Esophagus mucosa (tissue), 1 donor: ENCODE measurements at places on chromosomes 2 and 18. TPM values are rescaled to one million over a fixed set of nuclear protein-coding genes. Genes with fewer than 3 reads are reported as not detected.

DNA sequence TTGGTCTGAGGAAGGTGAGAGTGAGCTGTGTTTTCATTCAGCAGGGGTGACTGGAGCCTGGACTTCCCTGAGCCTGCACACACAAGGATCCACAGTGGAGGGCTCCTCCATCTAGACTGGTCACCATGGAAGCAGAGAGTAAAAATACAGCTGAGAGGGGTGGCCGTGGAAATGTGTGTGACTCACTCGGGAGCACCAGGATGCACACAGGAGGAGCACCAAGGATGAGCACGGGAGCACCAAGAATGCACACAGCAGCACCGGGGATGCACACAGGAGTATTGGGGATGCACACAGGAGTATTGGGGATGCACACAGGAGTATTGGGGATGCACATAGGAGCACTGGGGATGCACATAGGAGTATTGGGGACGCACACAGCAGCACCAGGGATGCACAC is 365.2 kb upstream of the MYT1L start:
- ATAC-seq = no peak

- ATAC-seq = no peak
These were observed 31.1 kb downstream of the RNU4ATAC start for GRCh38 chr2:121561617-121562268.

DNA sequence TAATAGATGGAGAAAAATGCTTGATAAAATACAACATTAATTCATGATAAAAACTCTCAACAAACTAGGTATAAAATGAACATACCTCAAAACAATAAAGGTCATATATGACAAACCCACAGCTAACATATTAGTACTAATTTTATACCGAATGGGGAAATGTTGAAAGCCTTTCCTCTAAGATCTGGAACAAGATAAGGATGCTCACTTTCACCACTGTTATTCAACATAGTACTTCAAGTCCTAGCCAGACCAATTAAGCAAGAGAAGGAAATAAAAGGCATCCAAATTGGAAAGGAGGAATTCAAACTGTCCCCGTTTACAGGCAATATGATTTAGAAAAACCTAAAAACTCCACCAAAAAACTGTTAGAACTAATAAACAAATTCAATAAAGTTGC is 61.5 kb upstream of the CTIF start:
- ATAC-seq = no peak

GRCh38 chr2:98346311-98347236 is at the start of gene CNGA3:
CNGA3 (plus strand) TSS chr2:98346456; CDS start chr2:98369976, 23,520 bp downstream.
- ATAC-seq = no peak

DNA sequence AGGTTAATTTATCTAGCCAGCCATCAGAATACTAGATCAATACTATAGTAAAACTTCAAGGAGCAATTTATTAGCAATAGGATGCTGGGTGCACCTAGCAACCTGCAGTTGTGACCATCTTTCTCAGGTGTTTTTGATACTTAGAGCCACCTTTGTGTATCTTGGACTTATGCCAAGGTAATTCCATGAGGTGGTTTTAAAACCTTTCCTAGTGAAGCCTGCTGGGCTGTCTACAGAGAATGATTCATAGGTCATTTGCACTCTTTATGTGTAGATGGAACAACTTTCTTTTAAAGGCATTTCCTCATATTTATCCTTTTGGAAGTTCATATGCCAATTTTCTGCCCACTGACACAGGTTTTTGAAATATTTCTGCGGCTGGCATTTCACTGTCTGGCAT is 1030.1 kb upstream of the POU3F3 start:
- ATAC-seq = no peak

GRCh38 chr18:9711361-9712129 is 3.4 kb downstream of the RAB31 start:
- ATAC-seq = no peak

SULT1C2 gene
- not detected for total RNA-seq

CRYGD gene
- total RNA-seq = not detected
